ENCODE measurements at places on chromosomes 6 and 20.

DNA sequence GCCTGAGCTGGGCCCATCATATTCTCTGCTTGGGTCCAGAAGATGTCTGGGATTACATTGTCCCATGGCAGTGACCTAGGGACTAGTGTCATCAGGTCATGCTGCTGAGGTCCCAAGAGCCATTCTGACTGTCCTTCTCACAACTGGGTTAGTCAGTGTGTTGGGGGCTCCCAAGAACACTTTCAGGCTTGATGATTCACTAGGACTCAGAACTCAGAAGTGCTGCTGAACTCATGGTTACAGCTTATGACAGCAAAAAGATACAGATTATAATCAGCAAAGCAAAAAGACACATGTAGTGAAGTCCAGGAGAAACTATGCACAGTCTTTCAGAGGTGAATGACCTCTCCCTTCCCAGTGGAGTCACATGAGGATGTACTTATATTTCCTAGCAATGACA lies 107.8 kb downstream of the SYNE1 start:
- peak; percentile 4 for DNase-seq

DNA sequence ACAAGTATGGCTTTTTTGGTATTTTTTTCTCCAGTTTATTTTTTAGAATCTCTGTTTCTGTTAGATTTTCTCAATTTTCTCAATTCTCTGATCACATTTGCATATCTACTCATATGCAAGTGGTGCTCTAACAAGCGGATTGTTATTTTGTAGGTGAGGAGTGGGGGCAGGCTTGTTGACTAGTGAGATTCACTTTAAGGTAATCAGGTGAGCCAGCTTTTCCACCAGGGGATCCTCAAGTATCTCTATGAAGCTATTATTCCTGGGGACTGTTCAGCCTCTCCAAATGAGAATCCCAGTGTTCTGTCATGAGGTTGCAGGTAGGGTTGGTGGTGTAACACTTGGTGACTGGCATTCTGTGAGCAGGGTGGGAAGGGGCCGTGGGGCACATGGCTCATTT lies 274.3 kb upstream of the FERMT1 start:
- DNase-seq, result no peak

DNA sequence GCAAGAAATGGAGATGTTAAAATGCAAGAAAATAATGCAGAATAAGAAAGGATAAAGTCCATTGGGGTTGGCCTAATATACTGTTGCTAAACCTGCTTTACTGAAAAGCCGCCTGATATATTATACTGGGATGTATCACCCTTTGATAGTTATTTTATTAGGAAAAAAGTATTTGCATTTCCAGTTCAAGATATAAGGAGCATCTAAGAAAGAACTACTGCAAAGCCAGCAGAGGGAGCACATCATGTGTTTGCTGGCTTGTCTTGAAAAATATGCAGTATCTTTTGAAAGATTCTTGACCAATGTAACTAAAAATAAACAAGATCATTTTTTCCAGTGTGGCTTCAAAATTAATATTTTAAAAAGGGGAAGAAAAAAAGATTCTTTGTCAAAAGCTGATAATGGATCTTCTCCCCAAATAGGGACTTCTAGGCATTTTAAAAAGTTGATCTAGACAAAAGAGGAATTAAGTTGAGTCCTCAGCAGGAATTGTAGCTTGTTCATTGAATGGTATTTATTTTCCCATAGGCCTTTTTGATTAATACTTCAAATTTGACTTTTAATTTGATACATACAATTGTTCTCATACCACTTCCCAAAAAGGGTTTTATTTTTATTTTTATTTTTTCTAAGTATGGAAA lies 214.9 kb downstream of the ZFAND3 start:
- DNase-seq, result peak; percentile 61

DNA sequence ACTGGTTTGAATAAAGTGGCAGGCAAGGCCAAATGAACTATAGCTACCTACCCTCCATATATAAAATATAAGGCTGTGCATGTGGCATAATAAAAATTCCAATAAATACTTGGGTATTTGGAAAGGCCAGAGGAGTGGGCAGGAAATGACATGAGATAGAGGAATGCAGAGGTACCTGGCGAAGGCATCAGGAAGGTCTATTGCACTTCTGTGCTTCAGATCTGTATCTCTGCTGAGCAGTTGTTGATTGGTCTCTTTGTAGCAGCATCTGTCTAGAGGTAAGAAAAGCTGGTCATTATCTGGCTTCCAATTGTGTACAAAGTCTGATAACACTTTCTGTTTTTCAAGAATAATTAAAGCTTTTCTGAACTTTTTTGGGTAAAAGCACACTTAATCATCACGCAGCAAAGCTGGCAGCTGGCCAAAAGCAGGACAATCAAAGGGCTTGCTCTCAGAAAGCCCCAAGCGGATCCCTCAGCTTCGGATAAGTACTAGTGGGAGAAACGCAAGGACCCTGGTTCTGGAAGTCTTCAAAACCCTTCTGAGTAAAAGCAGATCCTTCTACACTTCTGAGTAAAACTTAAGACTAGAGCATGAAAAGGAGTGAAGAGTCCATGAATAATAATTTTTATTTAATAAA lies 120.1 kb upstream of the TCF21 start:
- no peak for DNase-seq

- no peak for DNase-seq
Measured at GRCh38 chr20:8360035-8360434, 228.0 kb downstream of the PLCB1 start.

DNA sequence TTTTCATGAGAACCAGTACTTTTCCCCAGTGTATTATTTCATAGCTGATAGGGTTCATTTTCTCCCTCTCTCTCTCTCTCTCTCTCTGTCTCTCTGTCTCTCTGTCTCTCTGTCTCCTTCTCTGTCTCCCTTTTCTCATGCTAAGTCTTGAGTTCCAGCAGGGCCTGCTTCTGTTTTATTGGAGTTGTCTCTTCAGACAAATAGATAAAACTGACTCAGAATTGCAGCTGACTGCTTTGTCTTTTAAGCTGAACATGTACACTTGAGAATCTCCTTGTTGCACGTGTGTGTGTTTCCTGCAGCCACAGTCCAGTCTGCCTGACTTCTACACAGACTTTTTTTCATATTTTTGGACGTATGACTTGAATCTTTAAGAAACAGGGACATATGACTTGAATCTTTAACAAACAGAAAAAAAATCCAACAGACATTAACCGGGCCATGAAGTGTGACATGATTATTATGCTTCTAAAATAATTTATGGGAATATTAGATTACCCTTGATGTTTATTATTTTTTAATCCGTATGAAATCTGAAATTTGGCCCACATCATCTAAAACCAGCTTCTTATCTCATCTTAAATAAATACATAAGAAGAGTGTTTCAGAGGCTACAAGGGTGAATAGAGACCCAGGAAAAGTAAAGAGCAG lies 71.5 kb downstream of the JAG1 start:
- no peak for DNase-seq

- DNase-seq, result no peak
Measured at GRCh38 chr6:127515234-127515793, 3.8 kb downstream of the MTCL3 start.

DNA sequence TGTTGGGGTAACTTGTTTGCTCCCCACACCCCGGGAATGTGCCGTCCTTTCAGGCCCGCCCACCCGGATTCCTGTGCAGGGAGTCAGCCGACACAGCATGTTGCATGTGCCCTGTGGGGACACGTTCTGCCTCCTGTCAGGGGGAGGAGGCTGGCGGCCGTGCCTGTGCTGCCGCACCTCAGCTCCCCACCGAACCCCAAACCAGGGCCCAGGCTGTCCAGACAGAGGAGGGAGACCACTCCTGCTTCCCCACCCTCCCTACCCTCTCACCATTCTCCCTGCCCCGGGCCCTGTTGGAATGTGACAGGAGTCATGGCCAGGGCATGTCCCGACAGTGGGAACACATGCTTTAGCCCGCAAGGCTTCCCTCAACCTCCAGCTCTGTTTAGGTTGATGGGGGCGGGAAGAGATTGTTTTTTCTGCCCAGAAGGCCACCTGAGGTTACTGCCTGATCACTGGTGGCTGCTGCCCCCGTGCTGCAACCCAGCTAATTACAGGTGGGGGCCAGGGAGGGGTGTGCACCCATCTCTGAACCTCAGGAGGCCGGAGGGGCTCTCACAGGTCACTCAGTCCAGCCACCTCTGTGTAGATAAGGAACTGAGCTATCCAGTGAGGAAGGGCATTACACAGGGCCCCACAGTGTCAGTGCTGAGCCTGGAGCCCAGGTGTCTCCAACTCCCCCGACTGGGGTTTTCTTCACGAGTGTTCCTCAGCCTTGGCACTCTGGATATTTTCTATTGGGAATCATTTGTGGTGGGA lies 13.6 kb downstream of the LRRC73 start:
- peak; percentile 53 for DNase-seq

DNA sequence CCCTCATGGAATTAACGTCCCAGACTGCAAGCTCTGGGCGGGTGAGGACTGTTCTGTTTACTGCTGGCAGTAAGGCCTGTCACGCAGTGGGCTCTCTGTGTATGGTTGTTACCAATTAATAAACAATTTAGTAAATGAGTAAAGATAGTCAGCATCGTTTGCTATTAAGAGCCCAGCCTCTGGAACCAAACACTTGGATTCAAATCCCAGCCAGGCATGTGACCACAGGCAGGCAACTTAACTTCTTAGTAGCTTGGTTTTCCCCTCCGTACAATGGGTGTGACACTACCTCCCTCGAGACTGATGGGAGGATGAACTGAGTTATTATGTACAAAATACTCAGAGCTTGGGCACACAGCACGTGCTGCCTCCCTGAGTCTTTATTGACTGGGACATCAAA lies 137.7 kb upstream of the ARMC2 start:
- no peak for DNase-seq

DNA sequence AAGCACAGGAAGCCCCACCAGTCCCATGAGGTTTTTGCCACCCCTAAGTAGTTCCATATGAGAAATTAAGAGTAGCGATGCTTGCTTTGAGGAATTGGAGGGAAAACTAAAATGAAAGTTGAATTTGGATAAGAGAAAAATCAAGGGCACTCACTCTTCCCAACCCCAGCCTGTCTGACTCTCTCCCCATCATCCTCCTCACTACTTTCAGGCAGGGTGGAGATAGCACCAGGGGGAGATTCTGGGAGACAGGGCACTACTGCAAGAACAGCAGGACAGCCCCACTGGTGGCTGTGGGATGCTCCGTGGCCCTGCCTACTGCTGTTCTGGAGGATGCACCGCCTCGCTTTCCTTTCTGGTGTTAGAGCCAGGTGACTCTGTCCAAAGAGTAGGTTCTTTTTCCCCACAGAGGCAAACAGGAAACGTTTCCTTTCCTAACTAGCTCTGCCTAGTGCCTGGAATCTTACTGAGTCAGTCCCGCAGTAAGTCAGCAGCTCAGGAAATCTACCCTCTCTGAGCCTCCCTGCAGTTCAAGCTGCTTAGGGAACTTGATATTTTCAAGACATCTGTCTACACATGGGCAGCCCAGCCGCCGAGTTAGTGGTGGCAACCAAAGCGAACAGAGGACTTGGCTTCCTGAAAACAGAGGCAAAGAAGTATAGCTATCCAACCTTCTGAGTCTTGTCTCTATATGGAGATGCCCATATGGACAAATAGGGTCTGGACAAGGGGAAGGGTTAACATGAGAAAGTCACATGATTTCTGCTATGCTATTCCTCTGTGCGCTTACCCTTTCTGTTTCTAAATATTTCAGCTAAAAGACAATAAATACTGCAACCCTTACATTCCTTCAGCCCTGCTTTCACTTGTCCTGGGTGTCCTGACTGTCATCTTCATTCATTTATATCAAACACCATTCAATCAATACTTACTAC lies 11.4 kb downstream of the HLA-E start:
- peak; percentile 29 for DNase-seq
